ENCODE measurements at places on chromosomes 1 and 21.

DNA sequence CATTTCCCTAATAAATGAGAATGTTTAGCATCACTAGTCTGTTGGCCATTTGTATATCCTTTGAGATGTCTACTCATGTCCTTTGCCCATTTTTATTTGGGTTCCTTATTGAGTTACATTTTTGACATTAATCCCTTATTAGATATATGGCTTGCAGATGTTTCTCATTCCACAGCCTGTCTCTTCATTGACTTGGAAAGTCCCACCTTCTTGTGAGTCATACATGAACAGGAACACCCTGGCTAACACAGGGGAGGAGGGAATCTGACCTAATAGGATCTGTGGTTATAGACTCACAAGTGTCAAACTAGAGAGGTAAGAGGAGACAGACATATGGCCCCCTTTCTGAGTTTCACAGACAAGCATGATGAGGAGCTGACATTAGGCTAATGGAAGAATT, 11.5 kb downstream of the ZP4 start:
- DNase-seq = peak; percentile 75

GRCh38 chr1:116879478-116880133, 30.1 kb upstream of the PTGFRN start:
- DNase-seq = no peak

DNA sequence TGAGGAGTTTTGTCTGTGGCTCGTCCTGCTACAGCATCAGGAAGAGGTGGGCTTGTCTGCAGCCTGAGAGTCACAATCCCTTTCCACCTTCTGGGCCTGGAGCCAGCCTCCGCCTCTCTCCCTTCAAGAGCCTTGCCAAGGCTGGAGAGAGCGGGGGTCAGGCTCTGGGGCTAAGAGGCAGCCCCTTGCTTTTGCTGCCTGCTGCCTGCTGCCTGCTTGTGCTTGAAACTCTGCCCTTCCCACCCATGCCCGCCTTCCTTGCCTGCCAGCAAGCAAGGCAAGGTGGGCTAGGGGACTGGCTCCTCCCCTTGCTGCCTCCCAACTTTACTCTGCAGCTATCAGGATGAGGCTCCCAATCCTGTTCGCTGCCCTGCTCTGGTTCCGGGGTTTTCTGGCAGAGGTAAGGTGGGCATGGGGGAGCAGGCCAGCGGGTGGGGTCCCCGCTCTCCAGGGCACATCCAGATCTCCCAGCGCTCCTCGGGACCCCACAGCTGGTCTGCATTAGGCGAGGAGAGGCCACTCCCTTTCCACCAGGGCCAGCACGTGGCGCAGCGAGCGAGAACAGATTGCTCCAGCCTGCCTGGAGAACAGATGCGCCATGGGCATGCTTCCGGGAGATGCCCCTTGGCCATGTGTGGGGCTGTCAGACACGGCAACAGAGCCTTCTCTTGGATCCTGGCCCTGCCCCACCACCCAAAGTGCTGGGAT, 7.5 kb upstream of the PTPN7 start:
- DNase-seq = no peak

DNA sequence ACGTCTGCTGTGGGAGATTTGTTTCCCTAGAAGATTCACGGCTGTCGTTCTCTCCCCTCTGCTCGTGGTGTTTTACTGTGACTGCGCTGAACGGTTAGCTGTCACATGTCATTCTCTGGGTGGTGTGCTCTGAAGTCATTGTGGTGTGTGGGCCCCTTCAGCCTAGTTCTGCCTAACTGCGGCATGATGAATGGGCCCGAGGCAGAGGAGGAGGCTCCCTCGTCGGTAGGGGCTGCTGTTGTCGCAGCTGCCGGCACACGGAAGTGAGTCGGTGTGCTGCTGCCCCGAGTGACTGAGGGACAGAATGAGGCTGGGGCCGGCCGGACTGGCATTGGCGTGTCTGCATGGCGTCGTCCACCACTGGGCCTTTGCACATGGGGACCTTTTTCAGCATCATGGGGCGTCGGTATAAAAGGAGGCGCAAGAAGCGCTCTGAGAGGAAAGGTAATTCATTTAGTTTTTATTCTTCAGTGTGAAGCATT, 77.9 kb downstream of the ADARB1 start:
- DNase-seq = no peak

DNA sequence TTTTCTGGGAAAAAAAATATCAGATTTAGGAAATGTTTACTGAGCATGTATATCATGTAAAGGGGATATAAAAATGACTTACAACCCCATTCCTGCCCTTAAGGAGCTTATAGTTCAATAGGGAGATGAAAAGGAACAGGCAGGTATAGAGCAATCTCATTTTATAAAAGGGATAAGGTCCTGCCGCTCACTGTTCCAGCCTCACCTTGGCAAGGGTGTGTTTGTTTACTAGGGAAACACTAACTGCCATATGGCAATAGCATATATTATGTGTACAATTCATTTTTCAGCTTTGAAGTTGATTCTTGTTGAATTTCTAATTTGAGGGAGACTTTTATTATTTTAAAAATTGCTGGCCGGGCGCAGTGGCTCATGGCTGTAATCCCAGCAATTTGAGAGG, 25.5 kb downstream of the URB2 start:
- no peak for DNase-seq

DNA sequence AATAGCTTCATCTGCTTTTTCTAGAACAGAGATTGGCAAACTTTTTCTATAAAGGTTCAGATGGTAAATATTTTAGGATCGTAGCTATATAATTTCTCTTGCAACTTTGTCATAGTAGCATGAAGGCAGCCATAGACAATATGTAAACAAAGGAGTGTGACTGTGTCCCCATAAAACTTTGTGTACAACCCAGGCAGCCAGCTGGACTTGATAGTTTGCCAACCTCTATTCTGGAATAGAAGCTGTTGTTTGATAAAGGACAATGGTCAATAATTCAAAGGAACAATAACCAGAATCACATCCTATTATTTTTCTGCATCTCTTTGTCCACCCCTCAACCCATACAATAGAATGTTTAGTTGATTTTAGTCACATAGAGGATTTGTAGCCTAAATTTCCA, 286.7 kb downstream of the LMX1A start:
- no peak for DNase-seq

- DNase-seq = no peak
Measured at GRCh38 chr21:15752763-15753407, 23.1 kb downstream of the USP25 start.

DNA sequence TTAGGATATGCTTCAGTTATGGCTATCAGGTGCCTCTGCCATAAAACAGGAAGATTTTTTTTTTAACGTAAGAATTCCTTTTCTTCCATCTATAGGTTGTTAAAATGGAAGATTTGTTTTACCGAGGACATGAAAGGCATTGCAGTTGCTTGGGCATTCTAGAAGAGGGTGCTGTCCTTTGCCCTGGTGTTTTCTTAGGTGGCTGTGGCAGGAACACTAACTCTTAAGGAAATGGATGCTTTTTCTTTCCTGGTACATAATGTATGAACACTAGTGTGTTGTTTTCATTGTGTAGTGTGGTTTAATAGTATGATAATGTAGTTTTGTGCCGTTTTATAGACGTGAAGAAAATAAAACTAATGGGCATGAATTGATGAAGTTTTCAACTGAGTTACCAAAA, 47.2 kb downstream of the UCK2 start:
- no peak for DNase-seq

- no peak for DNase-seq
Measured at GRCh38 chr1:95770581-95770980, 536.6 kb downstream of the RWDD3 start.

GRCh38 chr1:228313536-228314277, 92.9 kb downstream of the TRIM11 start:
- DNase-seq = no peak

Measured in ACHN (cell line).